ENCODE measurements at places on chromosomes 2 and 18.

DNA sequence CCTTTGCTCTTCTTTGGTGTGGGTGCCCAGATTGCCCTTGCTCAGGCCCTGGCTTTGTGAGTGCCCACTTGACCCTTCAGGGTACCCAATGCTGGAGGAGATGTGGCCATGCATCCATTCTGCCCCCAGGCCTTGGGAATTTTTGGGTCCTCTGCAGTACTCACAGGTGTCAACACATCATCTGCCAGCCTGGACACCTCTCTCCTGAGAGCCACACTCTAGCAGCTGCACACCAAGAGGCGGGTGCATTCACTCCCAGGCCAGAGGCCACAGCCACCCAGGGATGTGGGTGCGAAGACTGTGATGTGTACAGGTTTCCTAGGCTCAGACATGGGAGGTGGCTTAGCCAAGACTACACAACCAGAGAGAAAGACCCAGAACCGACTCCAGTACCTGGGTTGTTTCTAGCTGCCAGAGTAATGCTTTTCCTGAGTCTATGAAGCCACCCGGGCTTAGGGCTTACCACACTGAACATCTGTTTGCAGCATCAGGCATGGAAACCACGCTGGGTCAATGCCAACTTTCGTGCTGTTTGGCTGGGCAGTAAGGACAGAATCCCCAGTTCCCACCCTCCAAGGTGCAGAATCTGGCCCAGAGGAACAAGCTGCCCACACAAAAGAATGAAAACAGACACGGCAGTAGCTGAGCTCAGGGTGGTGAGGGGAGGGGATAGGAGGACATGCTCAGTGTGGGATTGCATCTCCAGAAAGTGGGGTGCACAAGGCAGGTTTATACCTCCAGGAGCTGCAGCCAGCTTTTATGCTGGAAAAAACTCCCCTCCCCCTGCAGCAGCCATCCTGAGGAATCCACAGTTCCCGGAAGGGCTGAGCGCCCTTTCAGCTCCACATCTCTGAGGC lies 40.1 kb downstream of the KCNF1 start:
- DNase-seq, result no peak

- no peak for DNase-seq
These were observed 2.5 kb downstream of the MSTN start for GRCh38 chr2:190060019-190060418.

- no peak for DNase-seq
These were observed 16.0 kb upstream of the CNDP2 start for GRCh38 chr18:74480149-74480651.

DNA sequence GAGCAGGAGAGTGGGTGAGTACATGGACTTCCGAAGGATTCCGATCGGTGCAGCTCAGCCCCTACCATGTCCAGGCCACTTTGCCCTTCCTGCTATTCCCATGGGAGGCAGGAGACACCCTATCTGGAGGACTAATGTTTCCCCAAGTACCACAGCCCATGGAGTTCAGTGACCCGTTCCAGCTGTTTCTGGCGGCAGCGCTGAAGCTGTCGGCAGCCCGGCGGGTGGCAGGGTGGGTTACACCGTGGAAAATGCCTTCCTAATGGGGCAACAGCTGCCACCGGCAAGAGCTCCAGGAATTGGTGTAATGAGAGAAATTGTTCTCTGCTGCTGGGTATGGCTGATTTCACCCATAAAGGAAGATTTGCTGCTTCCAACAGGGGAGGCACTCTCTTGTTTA lies 98.3 kb downstream of the MYCN start:
- no peak for DNase-seq

DNA sequence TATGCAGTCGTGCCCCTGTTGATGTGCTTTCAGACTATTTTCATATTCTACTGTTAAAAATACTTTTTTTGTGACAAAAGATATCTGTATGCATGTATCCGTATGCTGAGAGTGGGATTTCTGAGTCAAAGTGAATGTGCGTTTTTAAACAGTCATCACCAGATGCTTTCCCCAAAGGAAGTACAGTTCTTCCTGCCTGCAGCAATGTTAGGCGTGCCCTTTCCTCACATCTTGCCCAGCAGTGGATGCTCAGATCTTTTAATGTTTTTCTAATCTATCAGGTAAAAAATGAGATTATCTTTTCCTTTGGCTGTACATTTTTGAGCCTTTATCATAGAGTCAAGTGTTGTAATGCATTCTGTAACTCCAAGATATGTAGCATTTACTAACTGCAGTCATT lies 111.7 kb downstream of the PTPRM start:
- DNase-seq, result no peak

DNA sequence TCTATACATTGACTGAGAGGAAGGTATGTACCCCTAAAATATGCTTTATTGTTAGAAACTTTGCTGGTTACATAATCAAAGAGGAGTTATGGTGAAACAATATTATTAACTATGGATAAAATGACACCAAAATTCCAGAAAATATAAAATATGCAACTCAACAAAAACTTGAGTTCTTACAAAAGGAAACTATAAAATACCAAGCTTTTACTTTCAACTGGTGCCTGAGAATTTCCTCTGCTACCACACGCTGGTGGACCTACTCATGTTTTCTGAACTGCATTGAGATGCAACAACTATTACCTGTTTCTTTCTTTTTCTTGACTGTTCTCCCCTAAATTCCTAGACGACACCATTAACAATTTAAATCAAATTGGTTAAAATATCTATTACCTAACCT lies 8.2 kb upstream of the NFE2L2 start:
- no peak for DNase-seq

DNA sequence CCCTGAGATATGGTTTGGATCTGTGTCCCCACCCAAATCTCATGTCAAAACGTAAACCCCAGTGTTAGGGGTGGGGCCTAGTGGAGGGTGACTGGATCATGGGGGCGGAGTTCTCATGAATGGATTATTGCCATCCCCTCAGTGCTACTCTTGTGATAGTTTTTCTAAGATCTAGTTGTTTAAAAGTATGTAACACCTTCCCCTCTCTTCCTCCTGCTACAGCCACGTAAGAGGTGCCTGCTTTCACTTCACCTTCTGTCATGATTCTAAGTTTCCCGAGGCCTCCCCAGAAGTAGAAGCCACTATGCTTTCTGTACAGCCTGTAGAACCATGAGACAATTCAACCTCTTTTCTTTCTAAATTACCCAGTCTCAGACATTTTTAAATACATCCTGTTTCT lies 16.9 kb downstream of the PUM2 start:
- DNase-seq, result no peak

Measured in activated T-helper 1 cell treated with anti-CD3 and anti-CD28 coated beads, Interleukin-2, amount 50 U/mL, for 16 hours (primary cell).